Activated CD8-positive, alpha-beta memory T cell treated with anti-CD3 and anti-CD28 coated beads, Interleukin-2, amount 50 U/mL, for 4 hours (primary cell): ENCODE measurements at places on chromosomes 3 and 15.

DNA sequence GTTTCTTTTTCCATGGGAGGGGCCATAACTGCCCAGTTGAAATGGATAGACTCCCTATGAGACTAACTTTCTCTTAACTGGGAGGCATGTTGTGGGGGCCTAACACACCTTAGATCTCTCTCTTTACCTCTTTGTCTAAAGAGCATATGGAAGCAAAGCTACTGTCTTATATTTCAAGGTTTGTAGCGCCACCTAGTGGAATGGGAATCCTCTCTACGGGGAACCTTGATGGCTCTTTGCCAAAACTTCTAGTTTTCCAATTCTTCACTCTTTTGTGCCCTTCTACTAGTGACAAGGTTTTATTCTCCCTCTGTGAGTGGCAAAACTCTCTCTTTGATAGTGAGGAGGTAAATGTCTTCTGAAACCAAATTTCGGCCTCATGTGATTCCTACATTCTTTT, 1030.4 kb upstream of the CADM2 start:
- DNase-seq: no peak

GRCh38 chr3:119346076-119346496, 51.9 kb downstream of the ARHGAP31 start:
- DNase-seq: no peak

DNA sequence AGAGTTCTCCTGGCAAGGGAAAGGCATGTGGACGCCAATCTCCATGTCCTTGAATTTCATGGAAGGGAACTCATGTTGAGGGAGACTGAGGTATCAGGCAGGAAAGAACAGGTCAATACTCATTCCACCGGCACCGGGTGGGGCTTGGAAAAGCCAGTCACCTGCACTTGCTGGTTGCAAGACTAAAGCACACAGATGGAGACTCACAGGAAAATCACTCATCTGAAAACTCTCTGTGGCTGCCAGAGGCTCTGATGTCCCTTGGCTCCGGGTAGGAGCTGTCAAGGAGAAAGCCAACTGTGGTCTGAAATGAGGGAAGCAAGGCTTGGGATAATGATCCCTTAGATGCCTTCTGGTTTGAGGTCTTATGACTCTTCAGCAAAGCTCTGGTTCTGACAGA, 8.7 kb upstream of the CGNL1 start:
- no peak for DNase-seq

GRCh38 chr15:82832601-82833361, 23.4 kb downstream of the WHAMM start:
- DNase-seq: peak; percentile 53

- no peak for DNase-seq
Observed at GRCh38 chr3:70392227-70392626, 79.8 kb upstream of the MDFIC2 start.

GRCh38 chr3:184117636-184118035, 17.5 kb upstream of the EIF2B5 start:
- no peak for DNase-seq

DNA sequence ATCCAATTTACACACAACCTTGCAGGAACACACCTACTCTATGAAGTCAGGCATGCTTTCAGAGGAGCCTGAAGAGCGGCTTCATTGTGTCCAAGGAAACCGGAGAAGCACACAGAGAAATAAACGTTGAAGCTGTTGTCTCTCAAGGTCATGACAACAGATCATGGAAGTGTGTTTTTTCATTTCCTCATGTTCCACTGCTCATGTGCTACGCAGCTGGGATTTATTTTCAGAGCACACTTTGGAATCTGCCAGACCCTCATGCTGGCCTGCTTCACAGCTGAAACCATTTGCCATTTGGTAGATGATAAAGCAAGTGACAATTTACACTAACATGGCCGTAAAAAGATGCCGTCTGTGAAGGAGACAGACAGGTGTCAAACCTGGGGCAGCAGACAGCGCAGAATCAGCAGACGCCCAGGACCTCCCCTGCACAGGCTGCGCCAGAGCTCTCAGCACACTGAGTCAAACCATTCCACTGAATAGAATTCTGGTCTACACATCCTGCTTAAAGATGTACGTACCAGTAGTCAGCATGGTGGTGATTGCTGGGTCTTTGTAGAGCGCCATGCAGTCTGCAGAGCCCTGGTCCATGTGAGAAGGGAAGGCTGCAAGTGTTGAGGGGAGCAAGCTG, 99.3 kb downstream of the ARNT2 start:
- no peak for DNase-seq

GRCh38 chr15:76502678-76503077, 166.1 kb downstream of the ISL2 start:
- DNase-seq: no peak

DNA sequence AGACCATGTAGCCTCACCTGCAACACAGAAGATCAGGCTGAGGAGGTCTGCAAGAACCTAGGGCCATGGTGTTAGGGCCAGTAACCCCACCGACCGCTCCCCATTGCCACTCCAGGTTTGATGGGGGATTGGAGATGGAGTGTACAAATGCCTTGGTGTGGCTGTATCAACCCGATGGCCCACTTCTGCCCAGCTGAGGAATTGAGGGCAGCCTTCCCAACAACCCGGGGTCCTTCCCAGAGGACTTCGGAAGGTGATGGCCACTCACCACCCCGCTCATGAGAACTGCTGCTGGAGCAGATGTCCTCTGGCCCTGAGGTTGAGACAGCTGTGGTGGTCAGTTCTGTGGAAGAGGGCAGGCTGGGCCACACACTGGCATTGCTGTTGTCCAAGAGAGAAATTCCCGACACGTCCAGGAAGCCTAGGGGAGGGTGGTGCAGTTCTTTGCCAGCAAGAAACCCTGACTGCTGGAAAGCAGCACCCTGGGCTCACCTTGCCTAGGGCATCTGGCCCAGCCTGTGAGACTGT, 8.9 kb downstream of the GORASP1 start:
- no peak for DNase-seq

GRCh38 chr3:37126856-37127255, 47.5 kb downstream of the LRRFIP2 start:
- no peak for DNase-seq
